ENCODE measurements at places on chromosomes 13 and 19.
A peak's percentile ranks its signal among the peaks of the same experiment; 100 is the strongest.

DNA sequence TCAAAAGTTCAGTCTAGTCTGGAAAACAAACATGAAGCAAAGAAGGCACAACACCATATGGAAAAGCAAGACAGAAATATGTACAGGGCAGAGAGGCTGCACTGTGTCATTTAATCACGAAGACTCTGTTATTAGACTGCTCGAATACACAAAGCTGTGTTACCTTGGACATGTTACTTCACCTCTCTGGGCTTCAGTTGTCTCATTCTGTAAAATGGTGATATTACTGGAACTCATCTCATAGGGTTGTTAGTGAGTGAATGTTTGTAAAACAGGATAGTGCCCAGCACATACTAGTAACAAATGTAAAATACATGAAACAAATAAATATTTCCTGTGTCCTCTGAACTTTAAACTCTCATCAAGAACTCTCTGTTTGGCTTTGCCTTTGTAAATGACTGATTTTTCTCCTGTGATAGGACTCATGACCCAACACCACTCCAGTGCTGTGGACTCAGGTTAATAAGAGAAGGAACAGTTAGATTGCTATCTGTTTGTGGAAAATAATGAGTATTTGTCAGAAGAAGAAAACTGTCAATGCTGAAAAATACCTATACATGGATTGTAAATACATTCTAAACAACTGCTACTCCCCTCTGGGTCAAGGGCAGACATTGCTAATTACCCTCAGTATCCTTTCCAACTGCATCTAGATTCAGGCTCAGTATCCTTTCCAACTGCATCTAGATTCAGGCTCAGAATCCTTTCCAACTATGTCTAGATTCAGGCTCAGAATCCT, 62.3 kb downstream of the ZIC5 start:
- no peak for DNase-seq

- no peak for DNase-seq
Measured at GRCh38 chr19:45790942-45791341, 1.7 kb downstream of the DMWD start.

DNA sequence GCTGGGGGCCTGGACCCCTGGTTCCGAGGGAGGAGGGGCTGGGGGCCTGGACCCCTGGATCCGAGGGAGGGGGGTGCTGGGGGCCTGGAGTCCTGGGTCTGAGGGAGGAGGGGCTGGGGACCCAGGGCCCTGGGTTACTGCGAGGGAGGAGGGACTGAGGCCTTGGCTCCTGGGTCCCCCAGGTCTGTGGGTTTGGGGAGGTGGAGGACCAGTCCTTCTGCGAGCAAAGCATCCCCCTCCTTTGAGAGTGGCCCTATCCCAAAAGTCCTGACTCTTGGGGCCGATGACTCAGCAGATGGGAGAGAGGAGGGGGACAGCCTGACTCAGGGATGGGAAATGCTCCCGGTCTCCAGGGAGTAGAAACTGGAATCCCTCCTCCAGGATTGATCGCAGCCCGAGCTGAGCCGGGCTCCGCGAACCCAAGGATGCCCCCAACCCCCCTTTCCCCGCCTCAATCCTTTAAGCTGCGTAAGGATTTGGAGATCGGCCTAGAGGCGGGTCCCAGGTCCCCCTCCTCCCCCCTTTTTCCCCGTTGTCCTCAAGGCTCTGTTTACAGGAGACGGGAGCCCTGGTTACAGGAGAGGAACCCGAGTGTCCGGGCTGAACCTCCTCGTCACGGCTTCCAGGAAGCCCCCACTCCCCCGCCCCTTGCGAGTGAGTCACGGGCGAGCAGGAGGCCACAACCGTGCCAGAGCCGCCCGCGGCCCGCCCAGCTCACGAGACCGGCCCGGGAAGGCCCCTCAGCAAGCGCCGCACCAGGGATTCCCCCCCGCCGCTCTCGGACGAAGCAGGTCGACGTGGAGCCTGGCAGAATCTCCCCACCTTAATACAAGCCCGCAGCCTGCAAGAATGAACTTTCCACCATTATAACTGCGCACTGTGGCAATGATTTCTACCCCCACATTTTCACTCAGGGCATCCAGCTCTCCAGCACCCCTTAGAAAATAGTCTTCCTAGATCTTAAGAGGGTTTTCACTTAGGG, 3.0 kb upstream of the ZFP36 start:
- peak; percentile 60 for DNase-seq

DNA sequence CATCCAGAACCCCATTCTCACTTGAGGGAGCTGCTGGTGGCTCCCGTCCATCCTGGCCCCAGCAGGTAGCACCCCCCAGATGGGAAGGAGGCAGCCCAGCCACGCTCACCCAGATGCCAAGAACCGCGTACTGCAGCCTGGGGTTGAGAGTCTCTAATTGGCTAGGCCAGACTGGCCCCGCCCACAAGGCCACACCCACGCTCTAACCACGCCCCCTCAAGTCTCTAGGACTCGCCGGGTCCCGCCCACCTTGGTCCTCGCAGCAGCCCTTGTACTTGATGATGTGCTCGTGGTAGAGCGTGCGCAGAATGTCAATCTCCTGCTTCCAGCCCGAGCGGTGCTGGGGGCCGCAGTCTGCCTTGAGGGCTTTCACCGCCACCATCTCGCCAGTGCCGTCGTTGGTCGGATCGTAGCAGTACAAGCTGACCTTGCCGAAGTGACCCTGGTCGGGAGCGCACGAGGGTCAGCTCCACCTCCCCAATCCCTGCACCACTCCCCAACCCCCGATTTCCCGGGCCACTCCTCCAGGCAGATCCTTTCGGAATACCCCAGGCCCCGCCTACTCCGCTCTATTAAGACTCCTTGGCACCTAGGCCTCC, 14.5 kb upstream of the ICAM3 start:
- peak; percentile 1 for DNase-seq

- DNase-seq: no peak
Measured at GRCh38 chr13:23707674-23708073, 137.5 kb downstream of the TNFRSF19 start.

- no peak for DNase-seq
Measured at GRCh38 chr13:109949397-109949796, 163.0 kb upstream of the IRS2 start.

DNA sequence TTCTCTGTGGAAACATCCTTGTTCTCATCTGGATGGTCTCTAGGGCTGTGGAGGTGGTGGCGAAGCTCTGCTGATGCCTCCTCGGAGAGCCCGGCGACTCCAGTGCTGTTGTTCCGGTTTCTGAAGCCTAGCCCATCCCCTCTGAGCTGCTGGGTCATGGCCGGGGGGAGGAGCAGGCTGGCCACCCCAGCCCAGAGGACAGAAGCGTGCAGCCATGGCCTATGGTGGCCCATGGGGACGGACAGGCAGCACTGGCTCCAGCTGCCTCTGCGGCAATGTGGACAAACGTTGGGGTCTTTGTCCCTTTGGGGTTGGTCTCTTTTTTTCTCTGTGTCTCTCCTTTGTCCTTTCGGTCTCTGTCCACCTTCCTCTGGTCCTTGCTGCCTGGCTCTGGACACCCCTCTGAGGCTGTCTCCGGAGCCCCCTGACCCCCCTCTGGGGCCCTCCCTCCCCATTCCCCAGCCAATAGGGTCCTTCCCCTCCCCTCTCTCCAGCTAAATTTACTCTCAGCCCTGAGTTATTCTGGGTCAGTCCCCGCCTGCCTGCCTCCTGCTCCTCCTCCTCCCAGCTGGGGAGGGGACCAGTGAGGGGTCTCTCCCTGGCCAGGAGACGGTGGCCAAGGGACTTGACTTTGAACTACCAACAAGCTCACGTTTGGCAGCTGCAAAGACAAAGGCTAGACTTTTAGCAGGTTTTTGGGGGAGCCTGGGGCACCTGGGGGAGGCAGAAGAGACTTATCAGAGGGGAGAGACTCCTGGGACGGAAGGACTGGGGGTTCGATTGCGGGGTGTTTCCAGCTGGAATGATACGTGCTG, at the start of gene HRC:
Gene HRC (minus strand): TSS at position 392 of the 815 bp plus-strand sequence. CDS start 159 bp downstream, at position 233.
- no peak for DNase-seq

DNA sequence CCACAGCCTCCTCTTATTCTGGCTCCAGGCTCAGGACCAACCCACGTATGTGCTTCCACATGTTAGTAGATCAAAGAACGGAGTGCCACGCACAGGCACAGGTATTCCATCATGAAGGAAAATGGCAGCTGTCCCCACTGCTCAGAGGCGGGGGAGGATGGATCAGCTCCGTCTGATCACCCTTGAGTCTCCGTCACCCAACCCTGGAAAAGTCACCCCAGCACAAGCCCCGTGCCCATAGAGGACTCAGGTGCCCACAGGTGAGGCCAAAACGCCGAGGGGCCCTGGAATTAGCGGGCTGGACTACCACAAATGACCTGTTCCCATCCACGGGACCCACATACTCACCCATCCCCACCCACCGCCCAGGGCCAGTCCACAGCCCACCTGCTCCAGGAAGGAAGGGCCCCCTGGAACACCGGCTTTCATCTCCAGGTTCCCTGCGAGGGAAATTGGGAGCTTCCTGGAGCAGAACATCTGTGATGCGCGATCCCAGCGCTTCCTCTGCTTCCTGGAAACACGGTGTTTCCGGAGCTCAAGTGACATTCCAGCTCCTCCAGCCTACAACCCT, 120.5 kb upstream of the SPACA7 start:
- no peak for DNase-seq

GRCh38 chr13:39536274-39536673, 66.7 kb downstream of the LHFPL6 start:
- DNase-seq: peak; percentile 21

DNA sequence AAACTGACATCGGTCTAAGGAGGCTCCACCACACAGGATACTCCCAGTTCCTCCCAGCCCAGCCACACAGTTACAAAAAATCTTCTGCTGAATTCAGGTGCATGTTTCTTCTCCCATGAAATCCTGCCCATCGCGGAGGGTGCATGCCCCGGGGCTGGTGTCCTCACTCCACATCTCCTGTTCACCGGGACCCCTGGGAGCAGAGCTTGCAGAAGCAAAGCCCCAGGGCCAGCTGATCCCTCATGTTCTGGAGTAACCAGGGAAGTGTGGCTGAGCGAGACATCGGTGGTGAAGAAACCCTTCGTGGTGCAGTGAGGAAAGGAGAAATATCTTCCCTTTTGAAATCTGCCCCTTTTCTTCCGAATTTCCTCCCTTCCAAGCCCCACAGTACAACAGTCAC, 904 bp upstream of the SIGLEC9 start:
- no peak for DNase-seq

DNA sequence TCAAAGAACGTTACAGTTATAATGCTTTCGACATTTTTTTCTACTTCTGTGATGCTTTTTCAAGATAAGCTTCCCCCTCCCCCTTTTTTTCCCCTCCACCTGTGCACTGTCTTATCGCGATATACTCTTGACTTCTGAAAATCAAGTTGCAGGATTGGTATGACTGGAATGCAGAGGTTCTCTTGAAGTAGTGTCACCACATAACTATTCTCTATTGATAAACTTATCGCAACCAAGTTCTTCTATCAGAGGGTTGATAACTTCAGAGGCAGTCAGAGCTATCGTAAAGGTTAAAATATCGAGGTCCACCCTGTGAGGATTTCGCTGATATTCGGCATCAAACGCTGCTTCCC, 820 bp downstream of the EID2 start:
- DNase-seq: peak; percentile 31

DNA sequence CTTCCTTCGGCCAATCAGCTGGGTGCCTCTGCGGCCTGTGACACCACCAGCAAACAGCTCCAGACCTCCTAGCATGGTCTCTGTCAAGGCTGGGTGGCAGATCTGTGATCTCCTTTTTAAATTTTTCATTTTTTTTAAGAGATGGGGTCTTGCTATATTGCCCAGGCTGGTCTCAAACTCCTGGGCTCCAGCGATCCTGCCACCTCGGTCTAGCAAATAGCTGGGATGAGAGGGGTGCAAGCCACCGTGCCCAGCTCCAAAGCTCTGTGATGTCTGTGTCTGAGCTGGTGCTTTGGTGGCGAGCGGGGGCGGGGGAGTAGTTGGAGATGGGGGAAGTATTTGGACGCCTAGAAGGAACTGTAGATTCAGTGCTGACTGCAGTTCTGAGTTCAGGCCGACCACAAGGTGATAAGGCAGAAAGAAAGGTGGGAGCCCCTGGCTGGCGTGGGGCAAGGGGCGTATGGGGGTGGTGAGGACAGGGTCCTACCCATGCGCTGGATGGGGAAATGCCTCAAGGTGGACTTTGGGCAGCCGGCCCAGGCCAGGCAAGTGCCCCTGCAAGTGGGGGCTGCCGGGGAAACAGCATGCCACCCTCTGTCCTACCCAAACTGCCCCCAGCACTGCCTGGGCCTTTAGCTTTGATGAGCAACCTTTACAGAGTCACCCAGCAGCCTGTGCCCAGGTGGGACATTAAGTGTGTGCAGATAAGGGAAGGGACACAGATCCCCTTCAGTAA, 5.5 kb downstream of the DPP9 start:
- no peak for DNase-seq
